ENCODE measurements at places on chromosomes 5 and 9.

GRCh38 chr5:76143884-76144283 lies 60.7 kb downstream of the SV2C start:
- no peak for DNase-seq

- DNase-seq: no peak
Measured at GRCh38 chr9:81465468-81466011, 223.8 kb downstream of the TLE1 start.

- no peak for DNase-seq
Measured at GRCh38 chr5:76805821-76806505, 12.9 kb upstream of the F2RL1 start.

DNA sequence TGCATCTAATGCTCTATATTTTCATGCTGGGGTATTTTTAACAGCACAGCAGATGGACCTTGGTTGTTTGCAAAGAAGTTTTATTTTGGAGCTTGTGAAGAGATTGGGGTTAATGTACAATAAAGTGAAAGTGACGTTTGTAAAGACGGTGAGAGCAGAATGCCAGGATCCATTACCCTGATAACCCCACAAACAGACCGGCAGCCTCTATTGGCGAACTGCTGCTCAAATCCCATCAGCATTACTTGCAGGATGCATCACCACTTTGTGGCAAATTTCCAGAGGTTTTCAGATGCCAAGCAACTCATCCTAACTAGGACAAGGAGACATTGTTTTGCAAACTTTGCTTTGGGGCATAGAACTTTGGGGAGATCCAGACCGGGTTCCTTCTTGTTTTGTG lies 383.3 kb upstream of the ZNF462 start:
- no peak for DNase-seq

DNA sequence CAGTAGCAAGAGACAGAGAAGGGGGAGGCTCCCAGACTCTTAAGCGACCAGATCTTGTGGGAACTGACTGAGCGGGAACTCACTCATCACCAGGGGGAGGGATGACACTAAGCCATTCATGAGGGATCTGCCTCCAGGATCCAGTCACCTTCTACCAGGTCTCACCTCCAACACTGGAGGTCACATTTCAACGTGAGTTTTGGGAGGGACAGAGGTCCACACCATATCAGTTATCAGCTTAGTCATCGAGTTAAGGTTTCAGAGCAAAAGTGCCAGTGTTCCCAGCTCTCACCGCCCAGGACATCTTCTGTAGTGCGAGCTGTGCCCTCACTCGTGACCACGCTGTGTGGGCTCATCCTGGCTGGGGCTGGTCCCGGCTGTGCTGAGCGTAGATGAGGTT lies 98.7 kb upstream of the CACNA1B start:
- DNase-seq: no peak

Measured in NCI-H526 (cell line).